Anterior cingulate cortex (tissue), 58 donors: ENCODE measurements at places on chromosomes 3 and 15.

DNA sequence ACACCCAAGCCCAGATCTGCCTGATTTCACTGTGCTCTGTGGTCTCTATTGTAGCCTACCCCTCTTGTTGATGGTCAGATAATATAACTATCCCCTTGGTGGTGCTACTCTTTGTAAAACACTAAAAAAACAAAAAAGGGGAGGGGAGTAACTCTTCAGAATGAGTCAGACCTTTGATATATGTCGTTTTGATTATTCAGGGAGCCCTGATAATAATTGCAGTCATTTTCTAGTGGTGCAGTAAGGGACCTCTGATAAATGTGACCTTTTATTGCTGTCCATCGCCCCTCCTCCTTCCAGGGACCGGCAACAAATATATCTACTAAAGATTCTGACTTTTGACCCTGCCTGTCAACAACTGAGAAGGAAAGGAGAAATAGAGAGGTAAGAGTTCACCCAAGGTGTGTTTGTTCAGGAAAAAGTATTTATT is 45.1 kb upstream of the MAGI1 start:
- no peak for DNase-seq

DNA sequence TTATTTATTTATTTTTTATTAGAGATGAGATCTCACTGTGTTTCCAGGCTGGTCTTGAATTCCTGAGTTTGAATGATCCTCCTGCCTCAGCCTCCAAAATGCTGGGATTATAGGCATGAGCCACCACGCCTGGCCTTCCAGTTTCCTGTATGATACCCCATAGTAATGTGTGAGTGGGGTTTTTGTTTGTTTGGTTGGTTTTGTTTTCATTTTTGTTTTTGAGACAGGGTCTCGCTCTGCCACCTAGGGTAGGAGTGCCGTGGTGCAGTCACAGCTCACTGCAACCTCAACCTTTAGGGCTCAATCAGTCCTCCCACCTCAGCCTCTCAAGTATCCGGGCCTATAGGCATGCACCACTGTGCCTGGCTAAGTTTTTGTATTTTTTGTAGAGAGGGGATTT is 30.9 kb downstream of the GOLM2 start:
- DNase-seq = no peak

- DNase-seq = no peak
Observed at GRCh38 chr3:171329746-171330145, 130.5 kb downstream of the TNIK start.

- DNase-seq = no peak
Observed at GRCh38 chr15:25671132-25671531, 192.0 kb downstream of the ATP10A start.

DNA sequence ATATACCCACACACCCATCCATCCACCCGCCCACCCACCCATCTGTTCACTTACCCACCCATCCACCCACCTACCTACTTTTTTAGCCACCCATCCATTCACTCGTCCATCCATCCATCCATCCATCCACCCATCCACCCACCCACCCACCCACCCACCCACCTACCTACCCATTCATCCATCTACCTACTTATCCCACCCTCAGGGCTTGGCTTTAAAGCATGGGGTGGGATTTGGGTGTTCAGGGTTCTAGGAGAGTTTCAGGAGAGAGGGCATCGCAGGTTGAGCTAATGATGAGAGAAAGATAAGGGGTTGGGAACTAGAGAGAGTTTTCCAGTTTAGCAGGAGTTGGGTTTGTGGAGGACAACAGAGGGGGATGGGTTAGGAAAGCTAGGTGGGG is 9.7 kb downstream of the FBLN2 start:
- DNase-seq = no peak

DNA sequence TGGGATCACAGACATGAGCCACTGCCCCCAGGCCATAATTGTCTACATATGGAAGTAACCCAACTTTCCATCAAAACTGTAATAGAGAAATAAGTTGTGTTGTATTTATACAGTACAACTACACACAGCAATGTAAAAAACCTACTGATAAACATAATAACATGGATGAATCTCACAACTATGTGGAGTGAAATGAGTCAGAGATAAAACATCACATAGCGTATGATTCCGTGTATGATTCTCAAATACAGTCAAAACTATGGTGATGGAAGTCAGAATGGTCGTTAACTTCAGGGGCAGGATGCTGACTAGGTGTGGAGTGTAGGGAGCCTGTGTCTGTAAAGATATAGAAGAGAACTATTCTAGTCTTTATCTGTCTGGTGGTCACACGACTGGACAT is 332.7 kb upstream of the SLCO3A1 start:
- no peak for DNase-seq

- DNase-seq = no peak
Observed at GRCh38 chr3:120550546-120550945, 45.6 kb upstream of the NDUFB4 start.

- DNase-seq = no peak
Observed at GRCh38 chr3:34207002-34207401, 408.6 kb downstream of the PDCD6IP start.

DNA sequence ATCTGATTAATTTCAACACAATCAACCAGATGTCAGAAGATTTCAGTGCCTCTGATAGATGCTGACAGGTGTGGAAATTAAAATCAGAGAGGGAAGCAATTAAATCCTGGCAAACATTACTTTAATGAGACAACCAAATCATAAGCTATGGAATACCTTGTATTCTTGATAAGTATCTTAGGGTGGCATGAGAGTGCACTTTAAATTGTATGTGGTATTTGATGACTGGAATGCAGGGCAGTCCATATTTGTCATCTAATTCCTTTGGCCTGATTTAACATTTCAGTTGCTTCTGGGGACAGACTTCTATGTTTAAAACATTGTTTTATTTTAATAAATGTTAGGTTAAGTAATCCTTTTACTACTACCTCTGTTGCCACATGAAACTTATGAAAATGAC is 184.1 kb downstream of the LPP start:
- DNase-seq = no peak

GRCh38 chr15:34182942-34183341 is 27.0 kb downstream of the KATNBL1 start:
- DNase-seq = no peak

- DNase-seq = no peak
Observed at GRCh38 chr3:39892068-39892467, 82.7 kb downstream of the MYRIP start.

- DNase-seq = no peak
Observed at GRCh38 chr3:62600033-62600432, 226.7 kb upstream of the FEZF2 start.

- no peak for DNase-seq
Observed at GRCh38 chr3:119184111-119184510, 10.7 kb downstream of the UPK1B start.

DNA sequence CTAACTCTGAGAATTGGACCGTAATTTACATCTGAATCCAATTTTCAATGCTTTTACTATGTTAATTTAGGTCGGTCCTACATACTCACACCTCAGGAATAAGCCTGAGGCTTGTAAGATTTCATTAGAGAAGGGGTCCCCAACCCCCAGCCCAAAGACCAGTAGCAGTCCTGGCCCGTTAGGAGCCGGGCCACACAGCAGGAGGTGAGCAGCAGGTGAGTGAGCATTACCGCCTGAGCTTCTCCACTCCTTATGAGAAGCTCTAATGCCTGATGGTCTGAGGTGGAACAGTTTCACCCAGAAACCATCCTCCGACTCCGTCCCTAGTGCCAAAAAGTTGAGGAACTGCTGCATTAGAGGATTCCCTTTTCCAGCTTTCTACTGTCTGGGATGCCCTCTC is 757.3 kb downstream of the SI start:
- no peak for DNase-seq

DNA sequence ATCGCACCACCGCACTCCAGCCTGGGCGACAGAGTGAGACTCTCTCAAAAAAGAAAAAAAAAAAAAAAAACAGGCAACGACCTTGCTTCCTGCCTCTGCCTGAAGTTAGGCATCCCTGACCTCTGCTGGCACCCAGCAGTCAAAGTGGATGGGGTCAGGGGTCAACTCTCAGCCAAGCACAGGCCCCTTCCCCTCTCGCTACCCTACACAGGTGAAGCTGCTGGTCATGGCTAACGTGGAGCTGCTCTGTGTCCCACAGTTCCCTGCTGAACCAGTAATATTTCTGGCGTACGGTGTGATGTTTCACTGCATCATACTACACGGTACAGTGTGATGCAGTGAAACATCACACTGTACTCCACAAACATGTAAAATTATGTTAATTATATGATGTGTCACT is 13.9 kb upstream of the FRG2C start:
- no peak for DNase-seq

DNA sequence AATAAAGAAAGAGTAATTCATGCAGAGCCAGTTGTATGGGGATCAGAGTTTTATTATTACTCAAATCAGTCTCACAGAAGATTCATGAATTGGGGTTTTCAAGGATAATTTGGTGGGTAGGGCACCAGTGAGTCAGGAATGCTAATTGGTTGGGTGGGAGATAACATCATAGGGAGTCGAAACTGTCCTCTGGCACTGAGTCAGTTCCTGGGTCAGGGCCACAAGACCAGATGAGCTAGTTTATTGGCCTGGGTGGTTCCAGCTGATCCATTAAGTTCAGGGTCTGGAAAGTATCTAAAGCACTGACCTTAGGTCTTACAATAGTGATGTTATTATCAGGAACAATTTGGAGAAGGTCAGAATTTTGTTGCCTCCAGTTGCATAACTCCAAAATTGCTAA is 998.6 kb upstream of the EPHA6 start:
- DNase-seq = no peak

- peak; percentile 30 for DNase-seq
Observed at GRCh38 chr15:65916664-65917406, 47.5 kb downstream of the RAB11A start.

GRCh38 chr3:186901135-186901734 is 29.1 kb upstream of the ST6GAL1 start:
- DNase-seq = no peak

DNA sequence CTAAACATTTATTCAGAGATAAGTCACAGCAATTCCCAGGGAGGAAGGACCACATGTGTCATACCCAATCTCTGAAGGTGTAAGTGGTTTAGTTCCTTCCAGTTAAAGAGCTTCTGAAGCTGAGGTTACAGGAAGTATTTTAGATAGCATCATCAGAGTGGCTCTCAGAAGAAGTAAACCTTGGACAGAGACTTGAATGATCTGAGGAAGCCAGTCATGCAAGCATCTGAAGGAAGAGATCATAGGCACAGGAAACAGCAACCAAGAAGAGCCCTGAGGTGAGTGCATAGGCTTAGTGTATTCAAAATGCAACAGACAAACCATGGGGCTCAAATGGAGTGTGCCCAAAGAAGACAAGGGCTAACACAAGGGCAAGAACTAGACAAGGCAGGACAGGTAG is 210.3 kb downstream of the ULK4 start:
- no peak for DNase-seq

GRCh38 chr3:149655826-149656574 is 1.8 kb downstream of the WWTR1 start:
- no peak for DNase-seq

GRCh38 chr15:89820666-89821611 is 6.3 kb upstream of the ANPEP start:
- no peak for DNase-seq

GRCh38 chr3:40185029-40185695 is 124.3 kb upstream of the EIF1B start:
- DNase-seq = no peak

DNA sequence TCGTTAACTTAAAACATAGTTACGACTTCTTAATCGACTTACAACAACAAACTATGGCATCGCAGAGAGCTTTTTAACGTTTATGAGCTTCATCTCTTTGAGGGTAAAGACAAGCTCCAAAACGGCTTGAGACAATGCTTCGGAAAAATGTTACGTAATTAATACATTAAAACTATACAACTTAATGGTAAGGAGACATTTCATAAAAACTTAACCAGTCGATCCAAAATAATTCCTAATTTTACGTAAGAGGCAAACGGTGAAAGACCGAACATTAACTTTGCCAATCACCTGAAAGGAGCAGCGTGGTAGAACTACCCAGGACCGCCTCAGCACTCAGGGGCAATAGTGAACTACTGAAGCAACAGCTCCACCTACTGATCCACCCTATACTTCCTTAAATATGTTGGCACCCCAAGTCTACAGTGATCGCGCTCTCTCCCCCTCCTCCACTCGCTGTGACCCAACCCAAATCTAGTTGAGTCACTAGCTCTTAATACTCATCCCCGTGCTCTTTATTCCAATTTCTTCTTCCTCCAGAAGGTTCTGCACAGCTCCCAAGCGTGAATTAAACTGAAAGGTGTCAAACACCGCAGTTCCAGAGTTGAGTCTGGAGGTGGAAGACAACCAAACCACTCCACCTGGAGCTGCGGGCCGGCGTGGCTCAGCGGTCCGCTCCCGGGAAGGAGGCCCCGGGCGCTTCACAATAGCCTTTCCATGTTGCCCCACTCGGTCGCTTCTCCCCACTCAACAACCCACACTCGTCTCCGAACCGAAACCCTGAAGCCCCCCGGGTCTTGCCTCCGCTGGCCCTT is 901 bp downstream of the NAA50 start:
- DNase-seq = no peak

DNA sequence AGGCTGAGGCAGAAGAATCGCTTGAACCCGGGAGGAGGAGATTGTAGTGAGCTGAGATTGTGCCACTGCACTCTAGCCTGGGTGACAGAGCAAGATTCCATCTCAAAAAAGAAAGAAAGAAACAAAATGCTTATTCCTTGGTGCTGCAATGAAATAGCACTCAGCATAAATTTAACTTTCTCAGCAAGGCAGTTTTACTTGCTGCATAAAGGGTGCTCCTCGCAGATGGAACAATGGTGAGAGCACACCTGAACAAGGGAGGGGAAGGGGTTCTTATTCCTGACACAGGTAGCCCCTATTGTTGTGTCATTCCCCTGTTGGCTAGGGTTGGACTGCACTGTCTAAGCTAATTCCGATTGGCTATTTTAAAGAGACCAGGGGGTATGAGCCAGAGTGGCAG is 17.1 kb downstream of the PAK2 start:
- DNase-seq = no peak

DNA sequence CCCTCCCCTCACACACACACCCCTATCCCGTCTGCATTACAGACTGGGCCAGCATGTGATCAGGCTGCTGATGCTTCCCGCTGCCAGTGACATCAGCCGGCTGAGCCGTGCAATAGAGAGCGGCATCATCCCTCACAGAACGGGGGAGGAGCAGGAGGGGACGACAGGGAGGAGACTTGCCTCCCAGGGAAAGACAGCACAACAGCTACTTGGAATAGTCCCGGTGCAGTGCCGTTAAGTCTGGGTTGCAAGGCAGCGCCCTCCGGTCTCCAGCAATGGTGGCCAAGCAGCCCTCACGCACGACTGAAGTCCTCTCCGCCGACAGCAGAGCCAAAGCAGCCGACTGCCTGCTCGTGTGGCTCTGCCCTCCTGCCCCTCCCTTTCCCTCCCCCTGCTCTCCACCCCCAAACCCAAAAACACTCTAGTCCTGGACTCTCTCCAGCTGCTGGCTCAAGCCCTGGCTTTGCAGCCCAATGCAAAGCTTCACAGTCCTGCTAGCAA is 31.5 kb upstream of the RPS17 start:
- peak; percentile 89 for DNase-seq
